Stimulated activated CD8-positive, alpha-beta memory T cell treated with anti-CD3 and anti-CD28 coated beads, Interleukin-4, amount 100 ng/mL, for 4 hours (primary cell): ENCODE measurements at places on chromosomes 7 and 10.

DNA sequence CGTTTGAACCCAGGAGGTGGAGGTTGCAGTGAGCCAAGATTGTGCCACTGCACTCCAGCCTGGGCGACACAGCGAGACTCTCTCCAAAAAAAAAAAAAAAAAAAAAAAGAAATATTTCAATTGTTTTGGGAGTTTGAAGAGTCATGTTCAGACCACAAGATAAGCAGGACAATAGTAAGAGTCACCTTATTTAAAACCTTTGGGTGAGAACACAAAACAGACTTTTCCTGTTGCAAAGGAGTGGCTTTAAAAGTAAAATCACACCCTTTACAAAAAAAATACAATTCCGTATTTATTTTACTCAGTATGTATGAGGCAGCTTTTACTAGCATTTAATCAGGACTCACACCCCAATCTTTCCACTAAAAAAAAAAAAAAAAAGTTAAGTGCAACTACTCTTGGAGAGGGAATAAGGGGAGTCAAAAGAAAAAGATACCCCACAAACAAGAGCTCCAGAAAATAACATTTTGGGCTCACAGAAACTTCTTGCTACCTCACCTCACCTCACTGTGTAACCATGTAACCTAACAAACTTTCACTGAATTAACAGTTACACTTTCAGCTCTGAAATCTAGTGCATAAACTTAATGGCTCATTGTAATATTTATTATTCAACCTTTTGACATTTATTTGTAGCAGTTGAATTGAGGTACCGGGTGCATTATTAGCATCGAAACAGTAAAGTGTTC, 11.2 kb downstream of the SKIDA1 start:
- no peak for DNase-seq

- DNase-seq: no peak
Observed at GRCh38 chr10:624605-625332, 64.7 kb downstream of the DIP2C start.

DNA sequence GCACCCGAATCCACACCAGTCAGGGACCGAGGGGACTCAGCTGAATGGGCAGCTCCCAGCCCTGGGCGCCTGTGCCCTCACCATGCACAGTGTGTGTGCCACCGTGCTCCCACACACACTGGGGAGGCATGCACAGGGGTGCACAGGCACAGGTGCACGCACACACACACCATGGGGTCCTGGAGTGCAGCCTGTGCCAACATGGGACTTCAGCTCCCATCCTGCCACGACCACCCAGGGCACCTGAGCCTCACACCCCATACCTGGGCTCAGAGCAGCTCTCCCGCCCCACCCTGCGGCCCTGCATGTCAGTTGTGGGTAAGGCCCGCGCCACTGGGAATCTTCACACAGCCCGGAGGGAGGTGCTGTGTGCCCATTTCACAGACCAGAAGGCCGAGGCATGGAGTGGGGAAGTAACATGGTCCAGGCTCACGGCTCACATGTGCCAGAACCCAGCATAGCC, 8.0 kb downstream of the ELFN1 start:
- no peak for DNase-seq

DNA sequence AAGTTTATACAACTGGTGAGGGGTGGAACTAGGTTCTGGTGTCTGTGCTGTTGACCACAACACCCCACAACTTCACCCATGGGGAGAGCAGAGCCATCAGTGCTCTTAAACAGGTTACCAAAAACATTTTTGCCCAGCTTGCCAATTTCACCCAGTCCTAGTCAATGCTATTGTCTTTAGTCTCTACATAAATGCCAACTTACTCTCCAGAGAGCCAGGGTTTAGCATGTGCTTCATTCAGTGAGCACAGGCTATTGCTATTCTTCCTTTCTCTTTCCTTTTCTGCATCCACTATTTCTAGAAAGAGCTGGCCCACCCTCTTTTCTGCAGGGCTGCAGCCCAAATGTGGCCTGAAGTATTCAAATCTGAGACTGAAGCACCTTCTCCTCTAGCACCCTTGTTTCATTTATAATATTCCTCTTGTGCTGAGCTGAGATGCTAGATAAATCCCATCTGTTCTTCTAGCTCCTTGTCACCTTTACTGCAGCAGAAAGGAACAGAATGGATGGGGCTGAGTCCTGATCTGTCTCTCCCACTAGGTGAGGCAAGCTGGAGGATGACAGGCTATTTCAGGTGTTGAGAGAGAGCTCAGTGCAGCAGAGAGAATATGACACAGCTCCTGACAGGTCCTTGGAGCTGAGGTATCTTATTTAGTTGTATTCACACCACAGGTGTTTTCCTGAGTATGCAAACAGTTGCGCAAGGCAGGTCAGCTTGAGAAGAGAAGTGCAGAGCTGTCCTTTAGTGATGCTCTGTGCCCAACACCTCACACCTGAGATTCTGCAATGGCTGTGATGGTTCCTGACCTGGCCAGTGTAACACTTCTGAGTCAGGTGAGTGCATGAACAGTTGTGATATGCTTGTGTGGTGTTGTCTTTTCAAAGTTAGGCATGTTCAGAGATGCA, 819.2 kb downstream of the CCSER2 start:
- no peak for DNase-seq

DNA sequence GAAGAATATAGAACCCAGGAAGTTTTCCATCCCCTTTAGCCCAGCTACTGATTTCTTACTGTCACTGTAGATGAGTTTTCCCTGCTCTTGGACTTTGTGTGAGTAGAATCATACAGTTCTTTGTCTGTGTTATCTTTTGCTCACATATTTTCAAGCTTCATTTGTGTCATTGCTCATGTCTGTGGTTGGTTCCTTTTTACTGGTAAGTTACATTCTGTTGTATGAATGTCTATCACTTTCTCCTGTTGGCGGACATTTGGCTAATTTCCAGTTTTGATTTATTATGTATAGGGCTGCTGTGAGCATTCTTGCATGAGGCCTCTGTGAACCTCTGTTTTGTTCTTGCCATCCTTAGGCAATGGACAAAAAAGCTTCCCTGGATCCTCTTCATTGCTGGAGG, 5.3 kb downstream of the GLRX3 start:
- no peak for DNase-seq

DNA sequence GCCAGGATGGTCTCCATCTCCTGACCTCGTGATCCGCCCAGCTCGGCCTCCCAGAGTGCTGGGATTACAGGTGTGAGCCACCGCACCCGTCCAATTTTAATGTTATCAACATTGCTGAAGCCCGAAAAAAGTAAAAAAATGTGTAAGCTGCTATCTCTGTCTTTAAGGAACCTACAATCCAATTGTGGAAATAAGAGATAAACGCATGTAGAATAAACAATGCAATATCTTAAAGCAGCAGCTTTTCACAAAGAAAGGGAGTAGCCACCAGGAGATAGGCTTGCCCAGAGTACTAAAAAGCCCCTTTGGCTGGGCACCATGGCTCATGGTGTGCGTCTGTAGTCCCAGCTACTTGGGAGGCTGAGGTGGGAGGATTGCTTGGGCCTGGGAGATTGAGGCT, 282.9 kb upstream of the LYZL1 start:
- no peak for DNase-seq

DNA sequence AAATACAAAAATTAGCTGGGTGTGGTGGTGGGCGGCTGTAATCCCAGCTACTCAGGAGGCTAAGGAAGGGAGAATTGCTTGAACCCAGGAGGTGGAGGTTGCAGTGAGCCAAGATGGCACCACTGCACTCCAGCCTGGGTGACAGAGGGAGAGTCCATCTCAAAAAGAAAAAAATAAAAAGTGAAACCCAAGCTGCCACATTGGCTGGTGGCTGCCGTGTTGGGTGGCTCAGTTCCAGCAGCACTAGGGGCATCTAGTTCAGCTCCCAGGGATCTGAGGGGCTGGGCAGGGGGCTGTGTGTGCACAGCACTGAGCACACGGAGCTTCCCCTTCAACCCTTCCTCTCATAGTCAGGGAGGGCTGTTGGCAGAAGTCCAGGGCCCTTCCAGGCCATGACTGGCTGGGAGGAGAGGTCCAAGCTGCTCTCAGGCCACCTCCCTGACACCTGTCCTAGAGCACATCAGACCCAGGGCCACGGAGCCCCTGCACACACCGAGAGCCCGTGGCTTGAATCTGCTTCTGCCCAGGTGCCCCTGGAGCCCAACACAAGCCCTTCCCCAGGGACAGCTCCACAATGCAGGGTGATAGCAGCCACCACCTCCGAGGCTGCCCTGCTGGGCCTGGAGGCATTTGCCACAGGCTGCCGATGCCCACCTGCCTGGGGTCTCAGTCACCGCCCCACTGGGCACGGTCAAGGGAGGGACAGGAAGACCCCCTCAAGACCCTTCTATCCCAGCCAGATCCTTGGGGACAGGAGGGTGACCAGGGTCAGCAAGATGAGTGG, 47.3 kb downstream of the YKT6 start:
- no peak for DNase-seq

GRCh38 chr7:97043281-97043680, 18.6 kb upstream of the DLX5 start:
- DNase-seq: no peak

DNA sequence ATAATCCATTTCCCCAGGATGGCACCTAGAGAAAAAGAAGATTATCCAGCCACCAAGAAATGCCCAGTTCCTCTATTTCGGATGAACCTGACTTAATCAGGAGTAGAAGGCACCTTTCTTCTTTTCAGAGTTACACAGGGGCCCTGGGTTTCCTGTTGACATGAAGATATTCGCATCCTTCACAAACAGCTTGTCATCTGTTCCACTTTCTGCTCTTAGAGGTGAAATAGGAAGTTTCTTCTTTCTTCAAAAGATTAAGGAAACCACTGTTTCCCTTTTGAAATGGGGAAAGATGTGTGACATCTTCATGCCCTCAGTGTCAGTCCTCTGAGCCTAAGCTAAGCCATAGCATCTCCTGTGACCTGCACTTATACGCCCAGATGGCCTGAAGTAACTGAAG, 39.1 kb upstream of the RAB18 start:
- DNase-seq: no peak
